ENCODE measurements at places on chromosomes 2 and 18. TPM values are rescaled to one million over a fixed set of nuclear protein-coding genes. Genes with fewer than 3 reads are reported as not detected.

DNA sequence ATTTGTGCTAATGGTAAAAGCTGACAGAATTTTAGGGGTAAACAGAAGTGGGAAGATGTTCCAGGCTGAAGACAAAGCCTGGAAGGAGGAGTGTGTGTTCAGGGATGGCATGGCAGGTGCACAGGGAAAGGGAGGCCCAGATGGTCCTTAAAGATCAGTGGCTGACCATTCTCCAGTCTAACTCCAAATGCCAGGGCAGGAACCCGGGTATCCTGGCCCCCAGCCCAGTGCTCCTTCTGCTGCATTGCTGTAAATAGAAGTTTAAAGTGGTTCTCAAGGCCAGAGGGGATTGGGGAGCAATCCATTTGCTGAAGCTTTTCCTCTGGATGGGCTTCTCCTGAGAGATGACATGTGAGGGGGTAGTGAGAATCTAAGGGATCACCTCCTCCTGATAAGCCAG lies 158.6 kb downstream of the CTIF start:
- no peak for DNase-seq
- H3K27me3 ChIP-seq: no peaks in the 10 kb centered on the region
- no peaks in the 10 kb centered on the region for H3K36me3 ChIP-seq

GRCh38 chr2:214808981-214809750 lies at the start of gene BARD1:
Gene BARD1, minus strand, starts transcription at chr2:214809683. Its CDS starts 114 bp downstream, at chr2:214809569.
- peak within 1 kb of the TSS; percentile 98 for H3K27ac ChIP-seq
- H3K4me1 ChIP-seq: no peaks in the 10 kb centered on the region
- H3K36me3 ChIP-seq: no peaks in the 10 kb centered on the region
- H3K4me3 ChIP-seq: peak within 1 kb of the TSS; percentile 91
- peak; percentile 27 for DNase-seq
- no peaks in the 10 kb centered on the region for H3K27me3 ChIP-seq

DNA sequence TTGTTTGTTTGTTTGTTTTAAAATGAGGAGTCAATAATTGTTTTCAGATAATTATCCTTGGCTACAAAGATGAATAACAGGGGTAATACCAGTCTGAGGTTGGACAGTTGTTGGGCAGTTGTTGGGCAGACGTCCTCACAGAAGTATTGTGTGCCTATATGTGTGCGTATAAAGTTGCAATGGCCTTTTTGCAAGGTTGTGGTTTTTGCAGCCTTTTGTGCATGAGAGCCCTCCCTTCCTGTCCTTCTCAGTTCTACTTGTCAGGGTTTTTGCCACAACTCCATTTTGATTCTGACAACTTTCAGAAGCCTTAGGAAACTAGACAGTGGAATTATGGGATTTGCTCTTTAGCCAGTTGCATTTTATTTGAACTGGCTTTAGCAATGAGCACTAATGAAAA lies 6.0 kb upstream of the STK39 start:
- H3K27ac ChIP-seq: no peak overlapping the region
- no peaks in the 10 kb centered on the region for H3K27me3 ChIP-seq
- no peak for DNase-seq

DNA sequence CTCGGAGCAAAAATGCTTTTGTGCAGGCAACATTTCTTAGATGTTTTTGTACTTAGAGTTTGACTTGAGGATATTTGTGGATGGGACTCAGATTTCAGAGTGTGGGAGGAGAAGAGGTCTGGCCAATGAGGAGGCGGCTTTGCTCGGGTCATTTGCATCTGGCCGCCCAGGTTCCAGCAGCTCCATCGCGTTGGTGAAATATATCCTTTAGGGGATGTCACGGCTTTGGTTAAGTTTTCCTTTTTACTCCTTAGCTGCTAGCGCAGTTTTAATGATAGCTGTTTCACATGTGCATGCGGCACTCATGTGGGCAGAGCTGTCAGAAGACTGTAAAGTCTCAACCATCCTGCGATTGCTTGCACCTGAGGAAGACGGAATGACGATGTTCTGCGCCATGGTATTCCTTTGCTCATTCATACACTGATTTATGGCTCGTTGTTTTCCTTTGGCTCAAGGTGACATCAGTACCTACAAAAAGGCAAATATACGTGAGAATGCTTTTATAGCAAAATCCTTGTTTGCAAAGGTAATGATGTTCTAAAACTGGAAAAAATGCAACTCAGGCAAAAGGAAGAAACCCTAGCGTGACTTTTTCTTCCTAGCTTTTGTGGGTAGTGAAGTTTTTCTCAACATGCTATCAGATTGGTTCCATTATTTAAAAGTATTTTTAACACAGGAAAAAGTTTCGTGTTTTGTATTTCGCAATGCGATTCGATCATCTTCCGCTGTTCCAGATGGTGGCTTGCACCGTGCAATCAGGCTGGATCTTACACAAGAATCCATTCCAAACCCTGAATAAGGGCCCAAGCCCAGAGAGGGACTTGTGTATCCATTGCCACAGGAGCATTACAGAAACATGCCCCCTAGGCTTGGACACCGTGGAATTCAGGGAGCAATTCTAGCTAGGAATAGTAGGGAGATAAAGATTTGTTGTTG lies 70.5 kb upstream of the ZNF516 start:
- H3K27me3 ChIP-seq: no peaks in the 10 kb centered on the region
- H3K36me3 ChIP-seq: no peaks in the 10 kb centered on the region
- H3K4me3 ChIP-seq: no peak overlapping the region
- peak; percentile 71 for DNase-seq

DNA sequence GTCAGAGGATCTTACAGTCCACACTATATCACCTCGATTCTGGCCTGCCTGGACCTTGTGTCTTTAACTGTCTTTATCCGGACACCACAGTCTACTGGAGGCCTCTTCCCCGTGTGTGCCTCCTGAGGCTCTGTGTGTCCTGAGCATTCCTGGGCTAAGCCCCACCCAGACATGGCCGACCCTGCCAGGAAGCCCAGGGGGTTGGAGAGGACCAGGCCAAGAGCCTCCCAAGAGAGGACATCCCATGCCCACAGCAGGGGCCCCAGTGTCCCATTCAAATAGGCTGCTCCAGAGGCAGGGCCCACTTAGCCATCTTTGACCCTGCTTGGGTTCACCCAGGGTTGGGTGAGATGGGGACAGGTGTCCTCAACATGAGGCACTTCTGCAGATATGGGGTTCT lies 84.7 kb upstream of the OTOS start:
- DNase-seq: no peak
- no peak overlapping the region for H3K27ac ChIP-seq
- H3K27me3 ChIP-seq: no peaks in the 10 kb centered on the region
- no peaks in the 10 kb centered on the region for H3K4me1 ChIP-seq
- H3K36me3 ChIP-seq: no peaks in the 10 kb centered on the region

DNA sequence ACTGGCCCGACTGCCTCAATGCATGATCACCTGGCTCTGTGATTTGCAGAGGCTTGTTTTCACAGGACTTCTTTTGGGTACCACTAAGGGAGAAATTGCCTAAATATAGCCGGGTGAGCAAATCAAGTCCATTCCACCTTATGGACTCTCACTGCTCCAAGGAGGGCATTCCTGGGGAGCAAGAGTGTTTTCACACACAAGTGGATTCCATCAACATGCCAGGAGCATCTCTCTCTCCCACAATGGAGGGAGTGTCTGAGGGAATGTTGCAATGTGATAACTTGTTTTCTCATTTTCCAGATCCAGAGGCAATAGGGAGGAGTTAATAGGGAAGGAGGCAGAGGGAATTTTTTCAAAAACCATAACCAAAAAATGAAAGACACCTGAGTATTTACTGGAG lies 250.7 kb downstream of the SATB2 start:
- no peaks in the 10 kb centered on the region for H3K27me3 ChIP-seq
- no peak for DNase-seq
- no peaks in the 10 kb centered on the region for H3K4me1 ChIP-seq
- no peaks in the 10 kb centered on the region for H3K36me3 ChIP-seq
- H3K27ac ChIP-seq: no peak overlapping the region

DNA sequence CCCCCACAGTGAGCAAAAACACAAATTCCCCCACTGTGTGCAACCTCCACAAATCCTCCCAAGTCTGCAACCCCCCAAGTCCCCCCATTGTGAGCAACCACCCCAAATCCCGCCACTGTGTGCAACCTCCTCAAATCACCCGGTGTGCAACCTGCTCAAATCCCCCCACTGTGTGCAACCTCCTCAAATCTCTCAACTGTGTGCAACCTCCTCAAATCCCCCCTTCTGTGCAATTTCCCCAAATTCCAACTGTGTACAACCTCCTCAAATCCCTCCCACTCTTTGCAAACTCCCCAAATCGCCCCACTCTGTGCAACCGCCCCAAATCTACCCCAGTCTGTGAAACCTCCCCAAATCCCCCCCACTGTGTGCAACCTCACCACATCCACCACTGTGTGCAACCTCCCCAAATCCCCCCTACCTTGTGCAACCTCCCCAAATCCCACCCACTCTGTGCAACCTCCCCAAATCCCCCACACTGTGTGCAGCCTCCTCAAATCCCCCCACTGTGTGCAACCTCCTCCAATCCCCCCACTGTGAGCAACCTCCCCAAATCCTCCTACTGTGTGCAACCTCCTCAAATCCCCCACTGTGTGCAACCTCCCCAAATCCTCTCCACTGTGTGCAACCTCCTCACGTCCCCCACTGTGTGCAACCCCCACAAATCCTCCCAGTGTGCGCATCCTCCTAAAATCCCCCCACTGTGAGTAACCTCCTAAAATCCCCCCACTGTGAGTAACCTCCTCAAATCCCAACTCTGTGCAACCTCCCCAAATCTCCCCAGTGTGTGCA lies 115.2 kb downstream of the TPO start:
- no peaks in the 10 kb centered on the region for H3K36me3 ChIP-seq
- H3K27me3 ChIP-seq: no peaks in the 10 kb centered on the region
- H3K4me3 ChIP-seq: no peak overlapping the region

DNA sequence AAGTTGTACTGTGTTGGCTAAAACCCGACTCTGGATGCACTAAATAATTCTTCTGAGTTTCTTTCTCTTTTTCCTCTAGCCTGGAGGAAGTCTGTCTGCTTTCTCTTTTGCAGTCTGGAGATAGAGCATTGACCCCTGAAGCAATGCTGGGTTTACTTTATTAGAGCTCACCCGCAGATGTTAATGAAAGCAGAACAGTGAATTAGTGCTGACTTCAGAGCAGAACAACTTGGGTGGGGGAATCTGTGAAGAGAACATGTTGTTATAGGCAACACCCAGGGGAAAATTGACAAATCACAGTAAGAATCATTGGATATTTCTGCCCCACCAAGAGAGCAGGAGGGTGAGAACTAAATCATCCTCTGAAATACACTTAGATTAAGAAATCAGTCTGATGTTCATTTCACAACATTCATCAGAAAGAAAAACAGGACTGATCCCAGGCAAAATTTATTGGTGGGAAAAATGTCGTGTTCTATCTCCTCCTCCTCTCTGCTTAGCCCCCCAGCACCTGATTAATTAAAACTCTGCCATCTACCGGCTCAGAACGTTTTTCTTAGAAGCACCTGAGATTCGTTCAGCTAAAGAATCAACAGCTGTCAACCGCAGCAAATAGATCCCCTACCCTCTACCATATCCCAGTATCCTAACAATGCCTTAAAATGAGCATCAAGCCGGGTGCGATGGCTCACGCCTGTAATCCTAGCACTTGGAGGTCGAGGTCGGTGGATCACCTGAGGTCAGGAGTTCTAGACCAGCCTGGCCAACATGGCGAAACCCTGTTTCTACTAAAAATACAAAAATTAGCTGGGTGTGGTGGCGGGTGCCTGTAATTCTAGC lies 165.1 kb downstream of the FMNL2 start:
- no peaks in the 10 kb centered on the region for H3K27me3 ChIP-seq
- H3K27ac ChIP-seq: peak overlapping the region; percentile 75
- H3K36me3 ChIP-seq: no peaks in the 10 kb centered on the region
- peak; percentile 80 for DNase-seq
- peaks cover 18% of the 10 kb centered on the region for H3K4me1 ChIP-seq

- no peak overlapping the region for H3K27ac ChIP-seq
- H3K4me3 ChIP-seq: no peak overlapping the region
- H3K4me1 ChIP-seq: no peaks in the 10 kb centered on the region
Observed at GRCh38 chr18:11872479-11873136, 21.4 kb downstream of the CHMP1B start.

DNA sequence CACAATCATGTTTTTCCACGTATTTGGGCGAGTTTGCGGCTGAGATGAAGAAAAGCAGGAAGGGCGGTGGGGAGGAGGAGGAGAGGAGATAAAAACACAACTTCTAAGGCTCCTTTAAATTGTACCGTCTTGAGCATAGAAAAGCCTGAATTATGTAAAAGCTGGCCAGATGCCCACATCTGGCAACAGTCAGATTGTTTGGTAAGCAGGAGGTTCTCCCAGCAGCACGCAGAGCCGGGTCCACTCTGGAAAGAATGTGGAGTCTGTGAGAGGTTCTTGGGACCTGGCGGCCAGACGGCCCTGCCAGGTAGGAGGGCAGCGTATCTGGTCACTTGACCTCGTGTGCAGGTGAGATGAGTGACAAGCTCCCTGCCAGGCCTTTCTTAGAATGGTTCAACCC lies 215.3 kb upstream of the APCDD1 start:
- H3K4me3 ChIP-seq: no peak overlapping the region
- no peak for DNase-seq
- peaks cover 6% of the 10 kb centered on the region for H3K4me1 ChIP-seq

CRYGD gene
- polyA plus RNA-seq: 0.52 TPM

SCYGR3 gene
- not detected for polyA plus RNA-seq

Data from large intestine (tissue), 12 donors.